ENCODE measurements at places on chromosomes 5 and 9.

GRCh38 chr5:14185326-14186058, 42.4 kb downstream of the TRIO start:
- DNase-seq = no peak

DNA sequence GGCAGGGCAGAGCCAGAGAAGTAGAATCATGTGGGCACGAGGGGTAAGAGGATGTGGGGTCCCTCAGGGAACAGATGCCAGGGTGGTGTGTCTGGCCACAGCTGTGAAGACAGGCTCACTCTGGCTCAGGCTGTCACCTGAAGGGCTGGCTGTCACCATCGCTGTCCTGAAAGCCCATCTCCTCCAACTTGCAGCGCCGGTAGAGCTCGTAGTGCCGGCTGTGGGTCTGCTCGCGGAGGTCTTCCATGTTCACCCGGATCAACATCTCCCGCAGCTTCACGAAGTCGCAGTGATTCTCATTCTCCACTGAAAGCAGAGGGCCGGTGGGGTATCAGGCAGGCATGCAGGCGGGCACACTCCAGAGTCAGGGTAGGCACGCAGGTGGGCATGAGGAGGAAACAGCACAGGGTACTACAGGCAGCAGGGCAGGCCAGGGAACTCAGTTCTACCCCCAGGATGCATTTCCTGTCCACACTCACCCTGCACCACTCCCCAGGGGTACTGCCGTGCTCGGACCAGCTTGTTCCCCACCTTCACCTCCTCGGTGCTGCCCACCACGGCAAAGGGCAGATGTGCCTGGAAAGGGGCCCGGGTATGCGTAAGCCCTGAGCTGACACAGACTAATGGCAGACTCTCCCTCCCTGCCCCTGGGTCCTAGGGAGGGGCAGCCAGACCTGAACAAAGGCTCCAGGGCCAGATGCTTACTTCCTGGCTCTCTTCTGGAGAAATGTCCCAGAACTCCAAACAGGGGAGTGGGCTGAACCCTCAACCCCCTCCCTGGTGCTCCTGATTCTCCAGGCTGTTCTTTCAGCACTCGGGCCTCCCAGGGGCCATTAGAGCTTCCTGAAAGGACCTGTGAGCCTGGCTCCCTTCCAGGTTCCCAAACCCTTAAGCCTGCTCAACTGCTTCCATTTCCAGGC, 14.4 kb downstream of the CCNI2 start:
- DNase-seq = no peak

DNA sequence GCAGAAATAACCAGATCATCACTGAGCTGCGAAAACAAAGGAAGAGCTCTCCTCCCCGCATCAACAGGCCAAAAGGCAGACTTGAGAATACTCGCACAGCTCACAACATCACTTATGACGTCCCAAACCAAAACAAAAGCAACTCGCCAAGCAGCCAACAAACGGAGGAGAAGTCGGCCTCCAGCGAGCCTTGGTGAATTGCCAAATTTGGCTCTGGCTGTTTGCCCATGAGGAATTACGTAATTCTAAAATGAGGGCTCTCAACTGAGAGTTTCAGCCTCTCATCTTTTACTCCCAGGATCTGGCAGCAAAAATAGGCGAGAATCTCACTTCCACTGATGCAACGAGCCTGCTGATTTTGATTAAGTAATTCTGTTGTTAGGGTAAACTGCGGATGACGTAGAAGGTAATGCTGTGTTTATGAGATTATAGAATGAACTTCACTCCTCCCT, 51.7 kb upstream of the SEMA6A start:
- DNase-seq = no peak

DNA sequence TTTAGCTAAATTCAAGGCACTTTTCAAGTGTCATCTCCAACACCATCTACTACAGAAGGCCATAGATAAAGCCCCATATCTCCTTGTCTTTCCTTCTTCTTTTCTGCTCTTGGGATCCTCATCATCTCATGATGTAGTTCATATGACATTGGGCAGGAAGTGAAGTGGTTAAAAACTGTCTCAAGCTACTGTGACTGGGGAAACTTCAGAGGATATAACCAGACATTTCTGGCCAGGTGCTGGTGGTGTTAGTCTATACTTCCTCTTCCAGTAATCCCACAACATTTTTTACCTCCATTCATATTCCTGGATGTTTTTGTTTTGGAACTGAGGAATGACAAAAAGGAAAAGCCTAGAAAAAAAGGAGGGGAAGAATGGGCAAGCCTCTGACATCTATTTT, 188.7 kb downstream of the LURAP1L start:
- DNase-seq = no peak

GRCh38 chr5:147628058-147628895, 118.4 kb upstream of the DPYSL3 start:
- no peak for DNase-seq

GRCh38 chr9:33850677-33851076, 33.7 kb downstream of the UBE2R2 start:
- DNase-seq = no peak

DNA sequence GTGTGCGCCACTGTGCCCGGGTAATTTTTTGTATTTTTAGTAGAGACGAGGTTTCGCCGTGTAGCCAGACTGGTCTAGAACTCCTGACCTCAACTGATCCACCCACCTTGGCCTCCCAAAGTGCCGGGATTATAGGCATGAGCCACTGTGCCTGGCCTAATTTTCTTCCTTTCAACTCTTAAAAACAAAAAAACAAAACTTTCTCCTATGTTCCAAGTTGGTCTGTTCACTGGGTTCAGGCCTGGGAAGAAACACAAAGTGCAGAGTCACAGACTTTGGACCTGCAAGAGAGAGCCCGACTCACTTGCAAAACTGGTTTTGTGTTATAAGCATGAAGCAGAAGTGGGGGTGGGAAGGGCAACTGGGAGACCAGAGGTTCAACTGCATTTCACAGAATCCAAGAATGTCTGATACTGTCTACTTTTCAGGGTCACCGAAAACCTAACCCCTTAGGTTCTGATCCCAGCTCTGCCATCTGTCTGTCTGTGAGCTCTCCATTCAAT, 5.2 kb upstream of the HDHD3 start:
- DNase-seq = no peak

DNA sequence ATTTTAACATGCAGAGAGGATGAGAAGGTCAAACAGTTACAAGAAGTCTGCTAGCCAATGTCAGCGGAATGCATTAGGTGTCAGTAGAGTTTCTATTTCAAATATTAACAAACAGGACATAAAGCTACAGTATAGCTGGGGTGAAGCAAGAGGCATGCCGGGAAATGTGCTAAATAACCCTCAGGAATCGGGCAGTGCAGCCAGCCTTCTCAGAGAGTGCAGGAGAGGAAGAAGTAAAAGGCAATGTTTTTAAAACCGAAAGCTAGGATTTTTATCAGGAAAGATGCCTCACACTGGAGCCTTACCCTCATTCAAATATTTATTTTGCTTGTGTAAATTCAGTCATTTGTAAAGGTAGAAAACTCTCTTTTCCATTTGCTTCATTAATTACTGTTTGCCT, 59.1 kb upstream of the SH3GL2 start:
- DNase-seq = no peak

GRCh38 chr9:37575511-37575914, 667 bp downstream of the FBXO10 start:
- no peak for DNase-seq

GRCh38 chr5:153792305-153792704, 246.4 kb downstream of the FAM114A2 start:
- no peak for DNase-seq

GRCh38 chr5:87069974-87070608, 197.6 kb upstream of the RASA1 start:
- no peak for DNase-seq

DNA sequence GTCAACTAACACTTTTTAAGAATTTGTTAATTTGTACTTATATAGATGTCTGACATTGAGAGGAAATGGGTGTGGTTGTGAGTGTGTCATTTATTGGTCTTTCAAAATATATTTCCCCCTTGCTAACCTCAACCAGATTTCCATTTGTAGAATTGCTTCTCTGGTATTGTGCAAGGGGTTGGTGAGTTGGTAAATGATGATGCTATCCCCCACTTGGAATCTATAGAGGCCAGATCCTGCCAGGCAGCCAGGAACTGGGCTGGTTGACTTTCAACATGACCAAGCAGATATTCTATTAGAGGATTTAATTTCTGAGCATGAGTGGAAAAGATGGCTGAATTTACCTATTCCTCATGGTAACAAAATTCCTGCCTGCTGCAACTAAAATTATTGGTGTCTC, 306.6 kb upstream of the KIF2A start:
- no peak for DNase-seq

- no peak for DNase-seq
Measured at GRCh38 chr9:73168298-73168934, 16.8 kb downstream of the ANXA1 start.

GRCh38 chr9:132077881-132078698, 1.6 kb downstream of the MED27 start:
- DNase-seq = no peak

GRCh38 chr9:88221105-88221504, 82.8 kb upstream of the SPATA31C2 start:
- DNase-seq = no peak

GRCh38 chr9:34490360-34490759, 31.8 kb downstream of the DNAI1 start:
- DNase-seq = no peak

DNA sequence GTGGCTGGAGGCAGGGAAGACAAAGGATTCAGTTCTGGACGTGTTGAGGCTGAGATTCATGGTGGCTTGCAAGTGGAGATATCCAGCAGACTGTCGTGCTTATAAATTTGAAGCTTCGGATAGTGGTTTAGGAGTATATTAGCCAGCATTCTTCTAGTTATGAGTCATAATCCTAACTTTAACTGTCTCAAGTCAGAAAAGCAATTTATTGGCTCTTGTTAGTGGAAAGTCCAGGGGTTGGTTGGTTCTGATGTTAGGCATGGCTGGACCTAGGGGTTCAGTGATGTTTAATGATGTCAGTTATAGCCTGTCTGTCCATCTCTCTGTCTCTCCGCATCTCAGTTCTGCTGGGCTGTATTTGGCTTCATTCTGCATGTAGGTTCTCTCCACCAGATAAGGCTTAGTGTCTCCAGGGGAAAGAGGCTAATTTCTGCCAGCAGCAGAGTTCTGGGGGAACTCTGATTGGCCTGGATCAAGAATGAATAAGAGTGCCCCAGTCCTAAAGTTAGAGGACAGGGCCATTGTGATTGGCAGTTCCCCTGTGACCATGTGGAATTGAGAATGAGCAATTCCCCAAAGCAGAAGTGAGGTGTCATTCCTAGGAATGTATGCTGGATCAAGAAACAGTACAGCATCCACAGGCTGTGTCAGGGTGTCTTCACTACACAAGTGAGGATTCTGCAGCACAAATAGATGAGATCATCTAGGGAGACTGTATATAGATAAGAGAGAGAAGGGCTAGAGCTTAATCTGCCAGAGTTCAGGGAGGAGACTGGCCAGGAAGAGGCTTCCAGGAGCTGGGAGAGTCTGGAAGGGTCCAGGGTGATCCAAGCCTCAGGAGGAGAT, 72.9 kb upstream of the SHB start:
- no peak for DNase-seq

GRCh38 chr5:149309354-149309753, 35.9 kb upstream of the GRPEL2 start:
- DNase-seq = no peak

DNA sequence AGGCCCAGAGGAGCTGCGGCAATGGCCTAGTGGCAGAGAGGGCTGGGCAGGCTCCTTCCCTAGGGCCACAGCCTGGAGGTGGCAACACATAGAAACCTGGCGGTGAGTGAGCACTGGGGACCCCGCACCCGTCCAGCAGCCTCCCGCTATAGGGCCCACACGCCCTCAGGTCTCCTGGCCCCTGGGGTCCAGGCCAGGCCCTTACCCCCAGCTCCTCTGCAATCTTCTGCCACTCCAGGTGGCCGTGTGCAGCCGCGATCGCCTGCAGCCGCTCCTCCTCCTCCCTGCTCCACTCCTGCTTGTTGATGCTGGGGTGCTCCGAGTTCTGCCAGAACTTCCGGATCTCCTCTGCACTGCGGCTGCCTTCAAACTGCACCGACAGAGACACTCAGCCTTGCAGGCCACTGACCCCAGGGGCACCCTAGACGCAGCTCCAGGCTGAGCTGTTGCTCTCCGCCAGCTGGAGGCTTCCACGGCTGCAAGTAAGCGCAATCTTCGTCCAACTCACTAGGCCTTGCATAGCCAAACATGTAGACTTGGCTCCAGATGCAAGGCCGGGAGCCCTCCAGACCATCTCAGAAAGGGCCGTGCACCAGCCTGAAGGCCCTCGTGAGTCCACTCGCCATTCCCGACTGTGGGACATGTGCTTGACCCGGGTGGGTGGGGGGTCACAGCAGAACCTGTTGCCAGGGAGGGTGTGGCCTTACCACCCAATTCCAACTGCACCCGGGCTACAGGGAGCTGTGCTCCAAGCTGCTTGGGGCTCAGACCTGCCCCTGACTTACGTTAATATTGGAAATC, 8.0 kb downstream of the SNAPC4 start:
- DNase-seq = no peak

GRCh38 chr5:169702693-169703481, 65.8 kb downstream of the DOCK2 start:
- no peak for DNase-seq

GRCh38 chr5:173869316-173869715, 18.8 kb upstream of the CPEB4 start:
- DNase-seq = no peak

DNA sequence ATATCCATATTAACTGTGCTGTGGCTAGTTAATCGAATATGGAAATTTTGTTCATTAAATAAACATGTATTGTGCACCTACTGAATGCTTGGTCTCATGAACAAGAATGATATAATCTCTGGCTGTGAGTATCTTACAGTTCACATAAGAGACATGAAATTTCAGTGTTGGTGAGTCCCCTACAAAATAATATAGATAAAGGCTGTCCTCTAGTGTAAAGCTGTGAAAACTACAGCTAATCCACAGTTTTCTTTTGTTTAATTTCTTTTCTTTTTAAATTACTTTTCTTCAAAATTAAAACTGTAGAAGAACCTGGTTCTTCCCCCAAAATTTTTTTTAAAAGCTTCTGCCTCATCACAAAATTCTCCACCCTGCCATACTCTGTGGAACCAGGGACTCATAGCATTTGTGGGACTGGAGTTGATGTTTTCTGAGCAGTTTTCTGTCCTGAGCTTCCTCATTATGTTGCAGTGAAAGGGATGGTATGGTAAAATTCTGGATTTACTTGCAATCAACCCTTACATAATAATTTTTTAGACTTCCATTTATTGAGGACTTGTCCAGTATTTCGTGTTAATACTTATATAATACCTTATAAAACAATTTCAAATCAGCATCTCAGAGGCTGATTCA, 135.0 kb downstream of the STK32A start:
- no peak for DNase-seq

GRCh38 chr5:82748688-82749460, 328.3 kb downstream of the TMEM167A start:
- DNase-seq = no peak

DNA sequence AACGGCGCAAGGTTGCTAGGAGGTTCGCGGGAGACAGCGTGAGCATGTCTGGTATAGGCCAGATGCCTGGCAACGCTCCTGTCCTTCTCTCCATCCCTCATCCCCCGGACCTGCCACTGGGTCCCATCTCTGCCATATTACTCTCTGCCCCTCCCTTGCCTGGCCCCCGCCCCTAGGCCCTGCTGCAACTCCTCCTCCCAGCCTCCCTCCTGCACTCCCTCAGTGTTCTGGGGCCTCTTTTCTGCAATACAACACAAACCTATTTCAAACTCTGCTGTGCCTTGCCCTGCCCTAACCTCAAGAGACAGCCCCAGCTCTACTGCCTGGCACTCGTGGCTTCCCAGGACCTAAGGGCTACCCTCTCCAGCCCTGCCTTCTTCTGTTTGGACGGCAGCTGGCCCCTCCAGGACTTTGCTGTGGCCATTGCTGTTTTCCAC, 8.9 kb upstream of the DBN1 start:
- DNase-seq = no peak

- no peak for DNase-seq
Measured at GRCh38 chr9:89623925-89624420, 19.2 kb downstream of the GADD45G start.

- DNase-seq = no peak
Measured at GRCh38 chr9:93211654-93212001, 27.7 kb downstream of the WNK2 start.

Measured in cortex of kidney (tissue), 1 donor.